ENCODE measurements at places on chromosomes 5 and 9. TPM values are rescaled to one million over a fixed set of nuclear protein-coding genes. Genes with fewer than 3 reads are reported as not detected.

The MCTP1 gene
- 1.3 TPM for total RNA-seq

The C9orf50 gene
- total RNA-seq = 0.26 TPM

The TAF11L9 gene
- not detected for total RNA-seq

The AFAP1L1 gene
- 14.9 TPM for total RNA-seq

The SLC6A19 gene
- not detected for total RNA-seq

The C5orf58 gene
- not detected for total RNA-seq

The FCN2 gene
- not detected for total RNA-seq

The TRIM36 gene
- total RNA-seq = 0.13 TPM

The FAM151B gene
- 7.4 TPM for total RNA-seq

The GPBP1 gene
- 52.9 TPM for total RNA-seq

The PRDM9 gene
- total RNA-seq = not detected

The SPINK5 gene
- total RNA-seq = not detected

The DRD1 gene
- 1.2 TPM for total RNA-seq

The SLC6A3 gene
- not detected for total RNA-seq

The CYLC2 gene
- not detected for total RNA-seq

The DPYSL3 gene
- total RNA-seq = 146 TPM

The FOXD4L5 gene
- total RNA-seq = 0.07 TPM

The SIL1 gene
- total RNA-seq = 120 TPM

The PPP3R2 gene
- not detected for total RNA-seq

The LIX1 gene
- not detected for total RNA-seq

The SLC9A3 gene
- total RNA-seq = 0.86 TPM

The PCDHGA11 gene
- 20.6 TPM for total RNA-seq

The PITX1 gene
- total RNA-seq = 3.5 TPM

The PCDHA1 gene
- total RNA-seq = not detected

The SLC6A7 gene
- not detected for total RNA-seq

The C5orf52 gene
- total RNA-seq = not detected

The GCNT1 gene
- 73.3 TPM for total RNA-seq

The ANKRD18A gene
- not detected for total RNA-seq

Data from smooth muscle cell of the pulmonary artery (primary cell).